Stimulated activated CD8-positive, alpha-beta memory T cell treated with anti-CD3 and anti-CD28 coated beads, Interleukin-12 subunit alpha, Interleukin-12 subunit beta, amount 100 ng/mL, for 1 hour (primary cell): ENCODE measurements at places on chromosomes 16 and 17.

DNA sequence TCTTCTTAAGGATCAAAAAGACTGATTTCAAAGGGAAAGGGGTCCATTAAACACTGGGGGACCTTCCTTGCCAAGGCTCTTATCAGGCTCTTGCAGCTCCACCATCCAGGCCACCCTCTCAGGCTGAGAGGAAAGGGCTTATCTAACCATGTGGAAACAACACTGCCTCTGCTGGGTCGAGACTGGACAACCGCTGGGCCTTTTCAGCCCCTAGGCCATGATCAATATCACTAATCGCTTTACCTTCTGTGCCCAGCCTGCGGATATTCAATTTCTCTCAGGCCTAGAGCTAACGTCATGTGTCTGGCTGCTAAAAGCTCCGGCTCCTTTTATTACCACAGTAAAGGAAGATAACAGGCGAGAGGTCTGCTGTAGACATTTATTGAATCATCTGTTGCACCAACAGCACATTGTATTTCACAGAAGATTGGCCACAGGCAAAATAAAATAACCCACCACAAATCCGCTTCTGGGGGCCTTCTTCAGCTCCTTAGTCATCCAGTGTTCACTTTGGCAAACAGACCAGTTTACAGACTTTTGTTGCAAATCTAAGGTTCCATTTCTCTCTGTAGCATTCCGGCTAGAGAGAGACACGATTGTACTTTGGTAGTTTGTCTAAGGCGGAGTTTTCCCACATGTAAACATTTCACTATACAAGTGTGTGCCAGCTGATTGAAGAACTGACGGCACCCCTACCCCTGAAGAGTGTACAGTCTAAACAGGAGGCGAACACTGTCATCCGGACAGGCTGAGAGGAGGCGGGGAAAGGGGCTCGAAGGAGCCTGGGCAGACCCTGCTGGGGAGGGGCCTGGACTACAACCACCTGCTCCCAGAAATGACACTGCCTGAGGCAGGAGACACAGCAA lies 13.9 kb downstream of the CYB561 start:
- no peak for DNase-seq

GRCh38 chr16:61595605-61596004 lies 440.6 kb downstream of the CDH8 start:
- DNase-seq, result no peak

- no peak for DNase-seq
Observed at GRCh38 chr17:67276075-67276474, 31.1 kb upstream of the HELZ start.

DNA sequence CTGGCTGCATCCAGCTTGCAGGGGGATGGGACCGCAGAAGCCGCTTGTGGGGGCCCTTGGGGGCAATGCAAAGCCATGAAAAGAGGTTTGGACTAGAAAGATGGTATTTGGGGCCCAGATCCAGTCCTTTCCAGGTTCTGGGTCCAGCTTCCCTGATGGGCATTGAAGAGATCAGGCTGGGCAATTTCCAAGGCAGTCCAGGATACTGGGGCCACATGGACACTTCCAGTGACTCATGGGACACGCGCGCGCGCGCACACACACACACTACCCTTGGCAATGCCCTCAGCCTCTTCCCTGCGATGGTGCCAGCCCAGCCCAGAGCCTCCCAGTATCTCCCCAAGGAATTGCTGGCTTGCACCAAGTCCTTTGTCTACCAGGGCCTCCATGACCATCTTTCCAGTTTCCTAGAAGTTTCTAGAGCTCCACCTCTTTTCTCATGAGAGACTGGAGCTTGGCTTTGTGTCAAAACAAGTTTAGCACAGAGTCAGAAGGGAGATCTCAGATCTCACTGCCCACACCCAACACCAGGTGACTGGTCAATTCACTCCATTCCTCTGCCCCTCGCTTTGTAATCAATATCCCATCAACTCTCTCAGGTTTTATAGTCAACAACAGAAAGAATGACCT lies 44.3 kb downstream of the WNT3 start:
- no peak for DNase-seq

GRCh38 chr16:46889245-46889941 lies 5.2 kb downstream of the GPT2 start:
- no peak for DNase-seq

DNA sequence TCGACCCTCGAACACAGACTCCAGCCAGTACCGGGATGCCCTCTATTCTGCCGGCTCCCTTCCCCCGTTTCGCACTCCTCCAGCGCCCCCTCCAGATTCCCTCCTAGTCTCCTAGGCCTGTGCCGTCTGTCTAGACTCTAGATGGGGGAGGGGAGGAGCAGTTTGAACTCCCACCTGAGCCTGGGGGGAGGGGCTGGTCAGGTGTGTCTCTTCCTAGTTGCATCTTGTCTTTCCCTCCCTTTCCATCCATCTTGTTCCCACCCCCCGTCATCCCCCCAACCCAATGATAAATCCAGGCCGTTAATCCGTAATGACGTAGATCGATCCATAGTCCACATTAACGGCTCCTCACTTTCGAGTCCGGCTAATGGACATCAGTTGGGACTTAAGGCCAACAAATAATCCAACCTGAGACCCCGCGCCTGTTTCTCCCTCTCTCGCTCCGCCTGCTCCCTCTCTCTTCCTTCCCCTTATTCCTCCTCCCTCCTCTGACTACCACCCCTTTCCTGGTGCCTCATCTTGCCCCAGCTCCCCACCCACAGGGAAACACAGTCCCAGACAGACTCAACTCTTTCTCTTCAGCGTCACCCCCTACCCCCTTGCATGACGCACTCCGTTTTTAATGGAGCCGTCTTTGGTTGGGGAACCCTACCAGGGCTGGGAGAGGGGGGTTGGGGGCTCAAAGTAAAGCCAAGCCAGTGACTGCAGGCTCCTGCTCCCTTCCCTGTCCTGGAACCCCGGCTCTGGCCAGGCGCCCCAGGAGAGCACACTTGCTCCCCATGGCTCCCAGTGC lies 3.4 kb upstream of the HOXB5 start:
- DNase-seq, result no peak

DNA sequence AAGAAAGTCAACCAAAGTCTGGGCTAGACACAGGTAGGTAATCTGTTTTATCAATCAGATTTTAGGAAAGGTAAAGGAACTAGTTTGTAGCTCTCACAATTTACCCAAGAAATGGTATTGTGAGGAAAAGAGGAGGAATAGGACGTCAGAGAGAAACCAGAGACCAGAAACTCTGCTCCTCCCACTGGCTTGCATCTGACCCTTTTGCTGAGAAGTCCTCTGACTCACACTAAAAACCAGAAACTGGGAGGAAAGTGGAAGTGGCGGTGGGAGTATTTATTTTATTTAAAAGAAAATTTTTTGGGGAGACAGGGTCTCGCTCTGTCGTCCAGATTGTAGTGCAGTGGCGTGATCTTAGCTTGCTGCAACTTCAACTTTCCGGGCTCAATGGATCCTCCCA lies 38.0 kb upstream of the MNT start:
- DNase-seq, result no peak

- DNase-seq, result no peak
Observed at GRCh38 chr17:40373324-40373723, 8.8 kb upstream of the GJD3 start.

GRCh38 chr17:17129466-17129865 lies 76.7 kb downstream of the PLD6 start:
- no peak for DNase-seq

- no peak for DNase-seq
Observed at GRCh38 chr16:25977121-25977520, 285.4 kb downstream of the HS3ST4 start.

DNA sequence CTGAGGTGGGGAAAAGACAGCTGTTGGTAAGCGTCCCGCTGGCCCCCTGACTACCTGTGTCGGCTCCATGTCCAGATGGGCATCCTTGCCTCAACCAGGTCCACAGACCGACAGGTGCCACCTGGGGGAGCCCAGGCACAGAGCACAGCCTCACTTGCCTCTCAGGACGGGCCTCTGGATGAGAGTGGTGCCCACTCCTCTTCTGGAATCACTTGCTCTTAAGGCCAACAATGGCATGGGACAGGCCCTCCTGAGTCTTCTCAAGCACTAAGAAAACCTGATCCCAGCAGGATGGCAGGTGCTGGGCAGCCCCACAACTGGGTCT lies 17.2 kb downstream of the SLC16A3 start:
- no peak for DNase-seq

GRCh38 chr17:63505341-63505740 lies 17.8 kb upstream of the KCNH6 start:
- no peak for DNase-seq

GRCh38 chr16:81908466-81909262 lies 102.6 kb downstream of the SDR42E1 start:
- DNase-seq, result no peak

DNA sequence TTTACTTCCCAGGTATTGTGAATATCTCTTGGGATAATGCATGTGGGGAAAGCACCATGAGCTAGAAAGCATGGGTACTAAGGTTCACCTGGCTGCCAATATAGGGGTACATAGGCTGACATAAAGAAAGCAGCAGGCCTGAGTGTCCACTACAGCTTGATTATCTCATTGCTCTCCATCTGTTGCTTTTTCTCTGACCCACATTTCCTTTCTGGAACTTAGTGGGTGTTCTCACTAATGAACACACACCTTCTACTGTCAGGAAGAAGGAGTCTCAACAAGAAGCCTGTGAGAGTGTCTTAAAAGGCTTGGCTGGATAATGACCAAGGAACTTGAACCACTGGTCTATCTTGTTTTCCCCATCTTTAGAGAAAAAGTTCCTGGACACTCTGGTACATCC lies 62.5 kb downstream of the CA10 start:
- no peak for DNase-seq

- DNase-seq, result no peak
Observed at GRCh38 chr16:90026135-90026534, 6.9 kb upstream of the DBNDD1 start.

DNA sequence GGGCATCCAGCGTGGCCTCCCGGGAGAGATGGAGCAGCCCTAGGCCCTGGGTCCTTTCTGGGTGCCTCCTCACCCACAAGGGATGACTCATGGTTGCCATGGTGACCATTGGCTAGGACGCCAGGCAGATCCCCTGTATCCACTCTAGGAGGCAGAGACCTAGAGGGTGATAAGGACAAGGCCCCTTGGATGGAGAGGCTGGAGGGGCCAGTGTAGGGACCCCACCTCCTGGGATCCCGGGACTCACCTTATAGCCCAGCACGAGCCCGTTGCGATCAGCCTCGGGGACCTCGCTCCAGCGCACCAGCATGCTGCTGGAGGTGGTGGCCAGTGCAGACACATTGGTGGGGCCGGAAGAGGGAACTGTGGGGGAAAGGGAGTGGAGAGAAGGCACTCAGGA lies 82.2 kb upstream of the CDC42EP4 start:
- no peak for DNase-seq

GRCh38 chr17:58383892-58384462 lies 32.0 kb upstream of the SUPT4H1 start:
- DNase-seq, result no peak

DNA sequence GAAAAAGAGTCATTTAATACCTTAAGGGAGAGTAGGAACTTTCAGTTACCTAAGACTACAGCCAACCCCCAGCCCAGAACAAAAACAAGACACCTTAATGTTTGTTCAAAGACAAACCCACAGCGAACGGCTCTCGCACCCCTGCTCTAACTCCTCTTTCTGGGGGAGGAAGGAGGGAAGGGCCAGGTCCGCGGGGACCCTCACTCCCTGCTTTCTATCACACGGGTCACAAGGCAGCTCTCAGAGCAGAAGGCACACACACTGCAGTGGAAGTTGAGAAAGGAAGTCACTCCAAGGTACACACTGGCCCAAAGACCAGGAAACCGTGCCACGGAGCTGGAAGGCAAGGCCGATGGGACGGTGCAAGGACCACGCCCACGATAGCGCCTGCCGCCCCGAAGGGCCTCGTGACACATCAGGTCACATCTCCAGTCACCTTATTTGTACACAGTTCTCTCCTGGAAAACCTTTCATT lies 10.0 kb downstream of the LITAFD start:
- no peak for DNase-seq

DNA sequence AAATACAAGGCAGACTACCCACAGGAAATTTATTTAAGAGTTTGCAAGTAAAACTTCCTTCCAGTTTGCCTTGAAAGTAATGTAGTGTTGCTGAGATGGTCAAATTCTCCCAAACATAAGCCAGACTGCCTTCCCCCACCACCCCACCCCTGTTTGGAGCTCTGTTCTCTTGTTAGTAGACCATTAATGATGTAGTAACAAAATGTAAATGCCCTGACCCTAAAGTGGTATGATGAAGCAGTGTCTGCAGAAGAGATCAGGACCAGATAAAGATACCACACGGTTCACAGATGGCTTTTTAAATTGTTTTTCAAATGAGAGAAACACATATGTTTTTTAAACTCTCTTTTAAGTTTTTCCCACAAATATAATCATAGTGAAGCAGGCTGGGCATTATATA lies 136.4 kb upstream of the TMEM97 start:
- no peak for DNase-seq

DNA sequence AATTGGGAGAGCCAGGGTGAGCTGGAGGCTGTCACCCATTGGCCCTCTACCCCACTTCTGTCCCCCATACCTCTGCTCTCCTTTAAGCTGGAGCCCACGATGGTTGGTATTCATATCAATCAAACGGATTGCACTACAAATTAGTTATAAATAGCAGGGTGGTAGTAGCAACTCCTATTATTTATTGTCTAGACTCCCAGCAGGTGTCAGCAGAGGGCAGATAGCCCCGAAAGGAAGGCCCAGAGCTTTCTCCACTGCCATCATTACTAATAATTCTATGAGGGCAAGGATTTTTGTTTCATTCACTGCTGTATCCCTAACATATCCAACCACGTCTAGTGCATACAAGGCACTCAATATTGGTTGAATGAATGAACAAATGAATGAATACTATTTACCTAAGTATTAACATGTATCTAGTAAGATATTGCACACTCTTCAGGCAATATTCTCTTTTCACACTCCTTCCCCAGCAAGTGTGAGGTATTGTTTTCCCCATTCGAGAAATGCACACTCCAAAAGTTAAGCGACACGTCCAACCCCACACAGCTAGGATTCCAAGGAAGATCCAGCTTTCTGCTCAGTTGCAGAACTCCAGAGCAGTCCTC lies 6.3 kb downstream of the C17orf50 start:
- no peak for DNase-seq

- DNase-seq, result no peak
Observed at GRCh38 chr16:80931801-80932707, 74.6 kb downstream of the CMC2 start.

GRCh38 chr16:25260416-25260815 lies 2.8 kb upstream of the ZKSCAN2 start:
- DNase-seq, result no peak

GRCh38 chr16:29995324-29995910 lies at the start of gene HIRIP3:
TSS of gene HIRIP3 (minus strand) at chr16:29995617. CDS start at chr16:29995605, 12 bp downstream.
- DNase-seq, result peak; percentile 73

DNA sequence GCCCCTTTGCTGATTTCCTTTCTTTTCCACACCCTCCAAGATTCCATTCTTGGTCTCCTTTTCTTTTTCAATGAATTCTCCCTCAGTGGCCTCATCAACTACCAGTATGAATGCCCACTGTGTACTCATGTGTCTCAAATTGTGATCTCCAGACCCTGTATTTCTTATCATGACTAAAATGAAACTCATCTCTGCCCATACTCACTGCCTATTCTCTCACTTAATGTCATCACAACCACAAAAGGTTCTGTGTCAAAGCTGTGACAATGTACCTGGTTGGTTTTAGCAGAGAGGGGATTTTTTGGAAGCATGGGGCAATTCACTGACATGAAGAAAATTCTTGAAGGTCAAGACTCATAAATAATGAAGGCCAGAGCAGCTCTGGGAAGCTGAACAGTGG lies 11.5 kb upstream of the TBX4 start:
- DNase-seq, result no peak

- no peak for DNase-seq
Observed at GRCh38 chr16:715477-716199, 720 bp downstream of the METRN start.

- DNase-seq, result no peak
Observed at GRCh38 chr16:58862334-58863021, 128.4 kb upstream of the GOT2 start.
